ENCODE measurements at places on chromosomes 11 and 22.

DNA sequence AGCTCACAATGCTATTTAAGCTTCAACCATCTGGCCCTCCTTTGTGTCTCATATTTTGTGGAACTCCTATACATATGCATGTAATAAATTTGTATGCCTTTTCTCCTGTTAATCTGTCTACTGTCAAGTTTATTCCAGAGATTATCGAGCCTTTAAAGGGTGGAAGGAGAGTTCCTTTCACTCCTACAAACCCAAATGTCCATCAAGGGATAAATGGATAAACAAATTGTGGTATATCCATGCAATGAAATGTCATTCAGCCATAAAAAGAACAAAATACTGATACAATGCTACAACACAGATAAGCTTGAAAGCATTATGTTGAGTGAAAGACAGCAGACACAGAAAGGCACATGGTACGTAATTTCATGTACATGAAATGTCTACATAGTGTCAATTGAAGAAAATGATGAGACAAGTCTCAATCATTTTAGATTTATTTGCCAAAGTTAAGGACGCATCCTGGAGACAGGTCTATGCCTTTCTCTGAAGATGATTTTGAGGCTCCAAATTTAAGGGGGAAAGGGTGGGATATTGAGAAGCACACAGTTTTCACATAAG is 17.7 kb upstream of the FEZ1 start:
- DNase-seq: no peak

DNA sequence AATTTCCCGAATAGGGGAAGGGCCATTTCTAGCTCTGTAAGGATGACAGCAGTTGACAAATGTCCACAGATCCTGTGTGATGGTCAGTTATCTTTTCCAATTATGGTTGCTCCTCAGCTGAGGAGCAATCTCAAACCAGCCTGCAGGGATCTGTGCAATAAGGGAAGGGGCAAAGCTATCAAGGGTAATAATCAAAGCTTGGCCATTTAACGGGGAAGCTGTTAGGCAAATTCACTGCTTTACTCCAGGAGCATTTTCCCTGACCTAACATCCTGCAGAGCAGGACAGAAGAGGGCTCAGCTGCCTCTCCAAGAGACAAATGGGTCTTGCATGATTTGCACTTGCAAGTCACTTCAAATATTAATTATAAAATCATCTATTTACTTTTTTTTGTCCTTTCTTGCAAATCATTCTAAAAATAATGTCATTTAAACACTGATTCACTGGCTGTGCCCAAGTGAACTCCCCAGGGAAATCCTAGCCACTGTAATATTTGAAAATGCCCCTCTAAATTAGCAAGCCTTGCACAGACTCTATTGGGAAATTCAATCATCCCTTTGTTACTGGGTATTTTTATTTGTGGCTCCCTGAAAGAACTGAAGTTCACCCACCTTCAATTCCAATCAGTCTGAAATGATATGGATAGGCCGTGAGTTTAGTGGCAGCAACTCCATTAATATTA is 1256.7 kb downstream of the LRRC4C start:
- no peak for DNase-seq

DNA sequence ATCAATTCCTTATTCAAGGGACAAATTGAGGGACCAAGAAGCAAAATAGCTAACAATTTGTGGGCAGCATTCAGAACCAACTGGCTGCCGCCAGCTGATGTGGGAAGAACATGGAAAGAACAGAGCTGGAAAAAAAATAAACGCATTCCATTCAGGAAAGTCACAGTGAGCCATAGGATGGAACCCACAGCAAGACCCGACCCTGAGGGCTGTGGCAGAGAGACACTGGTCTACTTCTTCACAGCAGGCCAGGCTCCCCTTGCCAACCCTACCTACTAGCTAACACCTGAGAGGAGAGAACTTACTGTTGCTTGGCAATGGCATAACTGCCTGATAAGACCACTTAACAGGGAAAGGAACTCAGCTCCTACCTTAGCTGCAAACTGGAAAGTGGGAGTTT is 123.5 kb upstream of the APOA1 start:
- peak; percentile 58 for DNase-seq

DNA sequence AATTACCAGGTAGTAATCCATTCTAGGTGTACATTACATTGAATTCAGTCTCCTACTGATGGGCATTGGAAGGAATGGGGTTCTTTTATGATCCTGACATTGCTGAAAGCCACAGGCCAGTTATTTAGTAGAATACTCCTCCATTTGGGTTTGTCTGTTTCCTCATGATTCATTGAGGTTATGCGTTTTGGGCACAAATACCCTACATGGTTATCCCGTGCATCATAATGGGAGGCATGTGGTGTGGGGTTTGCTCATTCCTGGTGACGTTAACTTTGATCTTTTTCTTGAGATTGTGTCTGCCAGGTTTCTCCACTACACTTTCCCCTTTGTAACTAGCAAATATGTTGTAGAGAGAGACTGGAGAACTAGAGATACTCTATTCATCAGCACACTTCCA is 5.5 kb downstream of the FOLR3 start:
- peak; percentile 94 for DNase-seq

DNA sequence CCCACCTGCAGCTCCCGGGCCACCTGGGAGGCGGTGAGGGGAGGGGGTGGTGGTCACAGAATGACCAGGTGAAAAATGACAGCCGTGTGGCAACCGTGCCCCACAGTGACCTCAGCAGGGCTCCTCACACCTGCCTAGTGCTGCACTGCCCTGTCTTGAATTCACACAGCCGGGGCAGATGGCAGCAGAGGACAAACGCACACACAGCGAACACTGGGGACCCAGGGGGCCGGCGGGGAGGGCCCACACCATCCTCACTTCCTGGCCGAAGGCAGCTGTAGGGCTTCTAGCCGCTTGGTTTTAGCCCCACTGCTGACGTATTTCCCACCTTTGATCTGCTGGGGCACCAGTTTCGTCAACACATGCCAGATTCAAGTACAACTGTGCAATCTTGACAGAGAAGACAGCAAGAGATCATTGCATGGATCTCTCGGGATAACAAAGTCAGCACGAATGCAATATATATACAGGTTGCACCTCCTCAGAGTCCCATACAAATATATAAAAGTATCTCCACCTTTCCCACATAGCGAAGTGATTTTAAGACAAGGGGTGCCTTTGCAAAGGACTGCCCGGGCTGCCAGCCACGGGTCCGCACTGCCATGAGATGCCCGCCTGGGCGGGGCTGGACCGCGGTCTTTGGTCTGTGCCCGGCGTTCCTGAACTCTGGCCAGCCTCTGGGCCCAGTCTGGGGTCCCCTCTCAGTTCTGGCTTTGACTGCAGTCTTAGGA is 26.9 kb downstream of the TRMU start:
- no peak for DNase-seq

DNA sequence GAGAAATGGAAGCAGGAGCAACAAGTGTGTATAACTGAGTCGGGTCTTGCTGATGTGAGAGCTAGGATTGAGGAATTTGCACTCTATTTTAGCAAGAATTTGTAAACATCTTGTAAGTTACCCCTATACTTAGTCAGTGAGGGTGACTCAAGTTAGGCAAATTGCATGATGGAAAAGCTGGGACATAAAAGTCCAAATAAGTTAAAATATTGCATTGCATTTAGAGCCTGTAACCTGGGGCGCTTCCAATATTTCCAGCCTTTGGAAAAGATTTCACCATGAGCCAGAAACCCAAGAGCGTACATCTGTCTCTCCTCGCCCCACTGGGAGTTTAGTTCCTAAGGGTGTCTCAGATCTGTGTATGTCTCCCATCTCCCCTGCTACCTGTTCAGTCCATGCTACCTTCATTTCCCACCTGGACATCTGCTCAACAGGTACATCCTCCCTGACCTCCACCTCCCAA is 37.0 kb upstream of the ACCSL start:
- no peak for DNase-seq

GRCh38 chr11:102288725-102289083 is 28.6 kb upstream of the BIRC3 start:
- DNase-seq: no peak

- DNase-seq: no peak
Observed at GRCh38 chr11:11243590-11244469, 109.2 kb downstream of the CSNK2A3 start.

DNA sequence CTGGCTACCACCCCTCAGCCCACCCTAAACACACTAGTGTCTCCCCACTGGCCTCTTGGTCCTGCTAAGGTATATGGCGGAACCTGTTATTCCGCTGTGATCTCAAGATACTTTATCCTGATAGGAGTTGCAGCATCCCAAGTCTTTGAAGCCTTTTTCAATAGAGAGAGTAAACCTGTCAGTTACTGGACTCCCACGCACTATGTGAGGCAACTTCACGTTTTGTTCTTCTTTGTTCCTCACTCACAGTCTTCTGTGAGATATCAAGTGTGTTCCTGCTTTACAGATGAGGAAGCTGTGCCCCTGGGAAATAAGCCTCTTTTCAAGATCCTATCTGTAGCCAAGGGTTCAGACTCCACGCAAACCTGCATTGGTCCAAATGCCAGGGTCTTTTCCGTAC is 127.8 kb downstream of the MYO18B start:
- no peak for DNase-seq

DNA sequence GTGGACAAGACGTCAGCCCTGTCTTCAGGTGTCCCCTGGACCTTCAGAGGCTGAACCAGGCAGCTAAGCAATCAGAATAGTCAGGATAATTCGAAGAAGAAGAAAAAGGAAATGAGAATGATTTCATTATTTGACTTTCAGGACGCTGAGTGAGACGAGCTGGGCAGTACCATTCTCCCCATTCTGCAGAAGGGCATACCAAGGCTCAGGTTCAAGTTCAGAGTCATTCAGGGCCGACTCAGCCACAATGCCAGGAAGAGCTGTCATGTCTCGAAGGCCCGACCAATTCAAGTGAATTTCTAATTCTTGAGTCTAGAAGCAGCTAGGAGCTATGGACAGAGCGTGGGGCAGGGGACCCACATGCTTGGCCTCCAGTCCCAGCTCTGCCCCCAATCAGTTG is 33.8 kb upstream of the CD82 start:
- DNase-seq: no peak

- DNase-seq: no peak
Observed at GRCh38 chr11:2211113-2211971, 39.7 kb upstream of the TH start.

DNA sequence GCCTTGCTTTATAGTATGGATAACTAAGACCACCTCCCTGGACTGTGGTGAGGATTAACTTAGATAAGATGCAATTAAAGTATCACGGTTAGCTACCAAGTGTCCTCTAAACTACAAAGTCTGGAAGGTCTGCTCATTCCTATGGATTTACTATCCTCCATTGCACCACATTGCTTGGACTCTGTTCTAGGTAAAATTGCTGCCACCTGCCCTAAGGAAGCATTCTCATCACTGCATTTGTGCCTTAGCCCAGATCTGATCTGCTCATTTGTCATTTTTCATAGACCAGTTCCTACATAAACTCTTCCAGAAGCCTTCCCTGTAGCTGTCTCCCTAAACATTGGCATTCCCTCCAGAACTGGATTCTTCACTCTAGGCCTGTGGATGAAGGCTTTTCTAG is 380.0 kb downstream of the INSC start:
- no peak for DNase-seq

- DNase-seq: no peak
Observed at GRCh38 chr22:18905540-18906409, at the start of gene DGCR6. DGCR6 (plus strand) TSS chr22:18906320; CDS start chr22:18906375, 55 bp downstream.

- DNase-seq: peak; percentile 40
Observed at GRCh38 chr11:128235426-128235825, 351.9 kb downstream of the ETS1 start.

DNA sequence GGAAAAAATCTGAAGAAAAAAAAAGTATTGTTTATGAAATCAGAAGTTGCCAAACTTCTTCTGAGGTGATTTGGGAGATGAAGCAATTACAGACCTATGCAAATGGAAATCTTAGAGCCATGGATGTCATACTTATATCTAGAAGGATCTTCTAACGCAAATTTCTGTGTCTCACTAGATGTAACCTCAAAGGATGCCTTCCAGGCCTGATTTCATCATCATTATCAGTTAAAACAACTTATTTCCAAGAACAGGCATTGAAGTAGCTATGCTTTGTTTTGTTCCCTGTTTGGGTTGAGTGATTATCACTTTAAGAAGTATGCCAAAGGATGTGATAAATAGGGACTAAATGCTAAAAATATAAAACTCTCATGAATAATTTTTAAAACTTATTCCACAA is 43.9 kb upstream of the ANGPTL5 start:
- DNase-seq: peak; percentile 9

DNA sequence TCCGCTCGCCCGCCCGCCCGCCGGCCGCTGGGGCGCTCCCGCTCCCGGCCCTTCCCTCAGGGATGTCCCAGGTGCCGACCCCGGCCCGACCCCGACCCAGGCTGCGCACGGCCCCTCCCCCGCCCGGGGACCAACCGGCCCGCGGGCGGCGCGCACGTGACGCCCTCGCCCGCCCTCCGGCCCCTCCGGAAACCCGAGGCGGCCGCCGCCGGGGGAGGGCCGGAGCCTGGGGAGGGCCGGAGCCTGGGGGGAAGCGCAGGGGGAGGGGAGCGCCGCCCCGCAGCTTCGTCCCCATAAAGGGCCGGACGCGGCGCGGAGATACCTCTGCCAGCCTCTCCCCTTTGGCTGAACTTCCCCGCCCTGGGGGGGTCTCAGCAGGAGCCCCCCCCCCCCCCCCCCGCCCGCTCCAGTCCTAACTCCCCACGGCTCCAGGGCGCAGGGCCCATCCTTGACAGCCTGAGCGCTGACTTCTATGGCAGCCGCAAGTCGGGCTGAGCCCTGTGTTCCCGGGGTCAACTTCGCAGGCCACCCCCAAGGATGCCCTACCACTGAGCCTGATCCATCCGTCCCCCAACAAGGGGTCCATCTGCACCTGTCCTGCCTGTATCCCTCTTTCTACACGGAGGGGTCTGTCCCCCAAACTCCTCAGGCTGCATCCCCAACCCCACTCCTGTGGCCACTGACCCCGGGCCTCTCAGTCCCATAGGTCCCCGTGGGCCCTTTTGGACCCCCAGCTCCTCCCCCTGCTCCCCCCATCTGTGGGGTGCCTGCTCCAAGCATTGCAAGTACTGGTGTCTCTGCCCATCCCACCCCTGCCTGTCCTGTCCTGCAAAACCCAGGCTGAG is at the start of gene MAPK12:
Gene MAPK12, minus strand, starts transcription at position 69 of the 845 bp plus-strand sequence. CDS start 174 bp downstream, outside the sequence.
- DNase-seq: peak; percentile 22

- no peak for DNase-seq
Observed at GRCh38 chr22:50502628-50503474, 4.7 kb downstream of the LMF2 start.

- no peak for DNase-seq
Observed at GRCh38 chr11:776263-776560, 1.1 kb downstream of the GATD1 start.

- DNase-seq: no peak
Observed at GRCh38 chr11:5081405-5081804, 12.0 kb downstream of the OR52E1 start.

DNA sequence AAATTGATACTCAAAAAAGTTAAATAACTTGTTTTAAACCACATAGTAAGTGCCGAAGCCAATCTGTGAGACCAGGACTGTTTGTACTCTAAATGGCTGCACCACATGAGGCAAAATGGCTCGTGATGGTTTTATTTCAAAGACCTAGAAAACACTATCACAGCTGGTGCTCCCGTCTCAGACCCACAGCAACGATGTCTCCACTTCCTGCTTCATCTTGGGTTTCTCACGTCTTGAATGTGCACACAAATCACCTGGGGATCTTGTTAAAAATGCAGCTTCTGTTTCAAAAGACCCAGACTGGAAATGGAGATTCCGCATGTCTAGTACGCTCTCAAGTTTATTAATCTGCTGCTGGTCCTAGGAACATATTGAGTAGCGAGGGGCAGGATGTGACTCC is 1.2 kb downstream of the CD3E start:
- DNase-seq: no peak
